ENCODE measurements at places on chromosomes 2 and 18.

DNA sequence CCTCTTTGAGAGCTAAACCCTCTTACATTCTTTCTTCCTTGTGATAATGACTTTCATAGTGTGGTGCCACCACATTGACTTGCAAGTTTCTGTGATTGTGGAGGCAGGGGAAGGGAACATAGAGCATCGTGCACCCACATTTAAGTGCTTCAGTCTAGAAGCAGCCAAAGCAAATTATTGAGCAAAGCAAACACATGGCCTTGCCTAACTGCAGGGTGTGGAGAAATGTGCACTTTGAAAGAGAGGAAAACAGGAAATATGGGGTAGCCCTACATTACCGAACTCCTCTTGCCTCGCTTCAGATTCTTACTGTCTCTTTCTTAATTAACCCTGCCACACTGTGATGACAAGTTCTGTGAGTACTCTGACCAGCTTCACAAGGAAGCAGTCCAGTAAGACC is 814.6 kb downstream of the SLC4A3 start:
- DNase-seq = no peak

GRCh38 chr2:98294711-98295110 is 51.5 kb upstream of the CNGA3 start:
- no peak for DNase-seq

DNA sequence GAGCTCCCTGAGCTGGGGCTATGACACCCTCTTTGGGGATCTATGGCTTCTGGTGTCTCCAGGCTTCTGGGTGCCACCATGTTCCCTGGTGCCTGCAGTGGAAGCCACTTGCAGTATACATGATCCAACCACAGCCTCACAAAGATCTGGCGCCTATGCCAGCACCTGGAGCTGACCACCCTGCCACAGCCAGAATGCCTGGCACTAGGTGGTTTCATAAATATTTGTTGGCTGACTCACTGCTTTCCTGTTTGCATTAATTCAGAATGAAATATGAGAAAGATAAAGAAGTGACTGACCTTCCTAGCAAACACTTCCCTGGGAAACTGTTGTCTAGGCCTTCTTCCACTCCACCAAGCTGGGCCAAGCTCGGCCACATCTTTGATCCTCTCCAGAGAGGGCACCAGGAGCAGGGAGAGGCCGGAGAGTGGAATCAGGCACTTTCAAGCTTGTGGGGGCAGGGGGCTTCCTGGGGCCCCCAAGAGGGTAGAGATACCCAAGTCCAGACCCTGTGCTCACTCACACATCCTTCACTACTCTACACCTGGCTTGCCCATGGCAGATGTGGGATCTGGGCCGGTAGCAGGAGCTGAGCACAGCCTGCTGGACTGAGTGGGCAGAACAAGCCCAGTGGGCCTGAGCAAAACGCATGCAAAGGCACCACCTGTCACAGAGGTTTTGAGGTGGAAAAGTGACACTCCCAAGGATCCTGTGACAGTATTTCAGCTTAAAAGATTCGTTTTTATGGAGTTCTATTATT is 565.7 kb downstream of the SLC4A3 start:
- peak; percentile 52 for DNase-seq

GRCh38 chr2:239236808-239237205 is 164.0 kb downstream of the HDAC4 start:
- DNase-seq = no peak

GRCh38 chr2:219538504-219538951 is 5.1 kb downstream of the CHPF start:
- DNase-seq = no peak

GRCh38 chr2:52222128-52222527 is 1190.2 kb upstream of the NRXN1 start:
- DNase-seq = no peak

DNA sequence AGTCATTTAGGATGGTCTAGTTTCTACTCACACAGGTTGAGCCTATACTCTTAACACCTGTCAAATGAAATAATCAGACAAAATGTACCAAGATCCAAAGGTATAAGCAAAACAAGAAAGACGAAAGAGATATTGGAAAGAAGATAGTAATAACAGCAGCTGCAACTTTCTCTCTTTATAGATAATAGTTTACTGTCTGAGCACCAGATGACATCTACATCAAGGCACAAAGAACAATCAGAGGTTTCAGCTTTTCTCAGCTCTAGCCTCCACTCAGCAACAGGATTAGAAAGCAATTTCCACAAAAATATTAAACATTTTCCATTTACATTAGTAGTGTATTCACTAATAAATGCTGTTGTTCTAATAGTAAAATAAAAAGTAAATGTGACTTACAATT is 66.3 kb downstream of the RTTN start:
- no peak for DNase-seq

DNA sequence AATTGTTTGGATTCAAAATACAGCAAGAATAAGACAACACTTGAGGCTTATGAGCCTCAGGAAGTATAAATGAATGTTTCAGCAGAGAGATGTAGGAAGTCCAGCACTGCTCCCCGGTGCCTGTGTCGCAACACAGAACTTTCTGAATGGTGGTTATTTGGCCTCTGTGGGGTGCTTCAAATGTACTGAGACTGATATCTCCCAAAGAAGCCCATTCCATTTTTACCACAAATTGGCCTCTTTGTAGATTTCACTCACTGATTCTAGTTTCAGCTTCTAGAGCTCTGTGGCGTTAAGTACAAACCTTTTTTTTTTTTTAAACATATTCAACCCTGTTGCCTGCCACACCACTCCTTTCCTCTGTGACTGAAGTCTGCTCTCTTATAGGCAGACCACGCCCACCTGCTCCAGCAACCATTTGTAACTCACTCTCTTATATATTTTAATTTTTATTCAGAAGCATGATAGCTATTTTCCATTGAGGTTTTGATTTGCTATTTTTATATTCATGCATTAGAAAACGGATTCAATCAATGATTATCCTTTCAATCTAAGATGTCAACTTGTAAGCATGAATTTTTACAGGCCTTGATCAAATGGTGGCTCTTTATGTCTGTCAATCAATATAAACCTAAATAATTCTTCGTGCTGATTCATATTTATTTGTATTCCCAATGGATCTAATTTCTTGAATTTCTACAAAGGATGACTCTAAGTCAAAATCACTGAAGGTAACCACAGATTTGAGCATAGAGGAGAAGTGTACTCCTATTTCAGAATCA is 277.1 kb upstream of the CCDC68 start:
- DNase-seq = no peak

DNA sequence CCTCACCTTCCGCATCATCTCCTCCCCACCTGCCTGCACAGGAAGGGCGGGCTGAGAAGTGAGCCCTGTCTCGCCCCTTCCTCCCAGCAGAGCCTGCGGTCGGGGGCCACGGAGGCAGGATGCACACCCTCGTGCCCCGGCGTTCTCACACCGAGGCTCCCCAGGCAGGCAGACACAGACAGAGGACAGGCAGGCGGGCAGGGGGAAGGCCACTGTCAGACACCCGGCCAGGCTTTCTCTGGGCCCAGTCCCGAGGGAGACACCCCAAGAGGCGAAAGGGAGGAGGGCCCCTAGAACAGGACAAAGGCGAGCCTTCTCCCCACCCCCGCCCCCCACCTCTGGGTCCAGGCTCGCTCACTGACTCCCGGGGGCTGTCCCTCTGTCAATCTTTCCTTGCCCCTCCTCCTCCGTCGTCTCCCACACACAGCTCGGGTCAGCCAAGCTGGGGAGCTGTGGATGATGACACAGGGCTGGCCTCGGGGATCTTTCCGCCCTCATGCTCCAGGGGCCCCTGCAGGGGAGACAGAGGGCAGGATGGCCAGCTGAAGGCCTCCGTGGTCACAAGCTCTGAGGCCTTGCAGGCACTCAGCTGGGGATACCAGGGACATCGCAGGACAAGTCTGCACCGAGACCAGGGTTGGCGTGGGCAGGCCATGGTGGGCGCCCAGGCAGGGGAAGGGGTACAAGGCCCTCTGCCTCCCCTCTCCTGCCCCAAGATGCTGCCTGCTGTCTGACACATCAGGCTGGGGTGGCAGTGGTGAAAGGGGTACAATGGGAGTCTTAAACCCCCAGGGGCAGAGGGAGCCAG is 24.9 kb downstream of the BIN1 start:
- no peak for DNase-seq

GRCh38 chr2:212494418-212495020 is 44.1 kb downstream of the ERBB4 start:
- DNase-seq = no peak

- no peak for DNase-seq
Measured at GRCh38 chr18:53747663-53748160, 476.8 kb downstream of the MBD2 start.

GRCh38 chr2:15141211-15141610 is 419.9 kb downstream of the NBAS start:
- no peak for DNase-seq

DNA sequence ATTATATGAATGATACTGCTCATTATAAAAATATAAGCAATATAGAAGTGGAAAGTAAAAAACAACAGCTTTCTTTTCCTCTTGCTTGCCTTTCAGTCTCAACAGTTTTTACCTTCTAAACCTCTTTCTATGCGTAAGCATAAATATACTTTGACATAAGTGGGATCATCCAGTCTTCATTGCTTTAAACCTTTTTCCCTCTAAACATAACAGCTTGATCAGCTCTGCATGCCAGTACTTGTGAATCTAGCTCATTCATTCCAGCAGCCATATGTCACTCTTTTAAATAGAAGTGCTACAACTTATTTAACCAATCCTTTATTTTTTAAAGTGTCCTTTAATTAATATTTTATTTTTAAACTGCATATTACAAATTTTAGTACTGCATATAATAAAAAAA is 88.1 kb downstream of the TTC27 start:
- no peak for DNase-seq

DNA sequence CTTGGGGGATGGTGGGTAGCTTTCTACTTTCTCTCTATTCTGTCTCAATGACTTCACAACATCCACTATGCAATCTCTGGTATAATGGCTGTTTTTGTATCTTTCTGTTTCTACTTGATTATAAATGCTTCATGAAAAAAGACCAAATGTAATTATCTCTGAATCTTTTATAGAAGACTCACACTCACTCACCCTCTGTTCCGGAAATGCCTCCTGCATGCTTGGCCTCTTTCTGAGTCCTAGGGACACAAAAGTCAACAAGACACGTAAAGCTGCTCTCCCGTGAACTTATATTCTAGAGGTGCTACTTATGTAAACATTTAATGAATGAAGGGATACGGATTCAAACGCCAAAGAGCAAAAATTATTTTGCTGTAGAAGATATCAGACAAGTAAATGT is 502.2 kb upstream of the SOX11 start:
- DNase-seq = no peak

- no peak for DNase-seq
Measured at GRCh38 chr18:77108001-77108692, 24.4 kb downstream of the MBP start.

DNA sequence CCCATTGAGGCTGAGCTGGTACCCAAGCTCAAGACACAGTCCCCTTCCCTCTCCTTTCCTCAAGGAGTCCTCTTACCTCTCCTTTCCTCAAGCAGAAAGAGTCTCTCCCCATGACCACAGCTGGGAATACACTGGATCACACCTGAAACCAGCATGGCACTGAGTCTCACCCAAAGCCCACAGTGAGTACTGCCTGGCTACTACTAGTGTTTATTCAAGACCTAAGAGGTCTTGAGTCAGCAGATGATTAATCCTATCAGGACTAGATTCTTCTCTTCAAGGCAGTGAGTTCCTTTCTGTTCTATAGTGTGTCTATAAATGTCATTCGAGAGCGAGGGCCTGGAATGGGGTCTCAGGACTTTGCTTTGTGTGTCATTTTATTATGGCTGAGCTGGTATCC is 111.4 kb downstream of the METTL4 start:
- DNase-seq = no peak

DNA sequence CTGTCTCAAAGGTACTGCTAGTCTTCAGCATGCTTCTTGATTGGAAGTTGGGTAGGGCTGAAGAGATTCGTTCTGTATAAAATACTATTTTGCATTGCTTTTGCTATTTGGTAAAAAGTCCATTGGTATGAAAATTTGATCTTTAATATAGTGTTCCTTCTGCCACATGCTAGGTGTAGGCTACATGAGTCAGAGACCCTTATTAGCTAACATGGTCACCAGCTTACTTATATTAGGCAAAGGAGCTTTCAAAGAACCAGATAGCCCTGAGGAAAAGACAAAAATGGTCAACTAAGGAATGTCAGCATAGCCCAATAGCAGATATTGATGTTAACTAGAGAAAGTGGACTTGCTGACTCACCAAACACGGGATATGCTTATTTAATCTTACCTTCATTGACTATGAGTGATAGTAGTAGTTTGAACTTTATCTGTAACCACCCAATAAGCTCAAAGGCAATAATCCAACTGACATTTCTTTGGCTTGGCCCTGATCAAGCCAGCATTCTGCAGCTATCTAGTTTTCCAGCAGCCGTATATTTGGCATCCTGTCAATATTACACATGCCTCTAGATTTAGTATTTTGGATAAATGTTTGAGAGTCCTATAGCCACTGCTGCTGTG is 110.0 kb downstream of the TPGS2 start:
- DNase-seq = no peak

DNA sequence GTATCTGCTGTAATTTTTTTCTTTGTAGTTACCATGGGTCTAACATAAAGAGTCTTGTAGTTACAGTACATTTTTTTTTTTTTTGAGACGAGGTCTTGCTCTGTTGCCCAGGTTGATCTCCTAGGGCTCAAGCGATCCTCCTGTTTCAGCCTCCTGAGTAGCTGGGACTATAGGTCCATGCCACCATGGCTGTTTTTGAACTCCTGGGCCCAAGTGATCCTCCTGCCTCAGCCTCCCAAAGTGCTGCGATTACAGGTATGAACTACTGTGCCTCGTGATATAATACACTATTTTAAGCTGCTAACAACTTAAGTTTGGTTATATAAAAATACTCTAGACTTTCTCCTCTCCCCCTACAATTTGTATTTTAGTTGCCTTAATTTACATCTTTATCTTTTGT is 46.3 kb downstream of the ASB1 start:
- DNase-seq = no peak
